Left kidney (tissue), 8 donors: ENCODE measurements at places on chromosomes 3 and 15. TPM values are rescaled to one million over a fixed set of nuclear protein-coding genes. Genes with fewer than 3 reads are reported as not detected.

Gene ROPN1B
- polyA plus RNA-seq = 1.6 TPM

Gene MEX3B
- polyA plus RNA-seq = 11.1 TPM

DNA sequence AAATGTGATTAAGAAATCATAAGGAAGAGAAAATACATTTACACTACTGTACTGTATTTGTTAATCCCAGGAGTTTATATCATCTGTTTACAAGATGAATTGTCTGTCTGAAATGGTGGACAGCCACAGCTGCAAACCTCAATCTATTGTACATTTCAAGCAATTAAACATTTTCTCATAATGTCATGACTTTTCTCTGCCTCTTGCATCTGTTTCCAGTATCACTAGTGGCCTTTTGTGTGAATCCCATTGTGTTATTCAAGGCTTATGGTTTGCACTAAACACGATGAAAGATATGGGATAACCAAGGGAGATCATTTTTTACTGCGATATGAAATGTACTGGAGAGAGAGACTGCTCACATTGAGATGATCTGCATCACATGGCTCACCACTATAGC lies 200.2 kb upstream of the LRRN1 start:
- no peak for DNase-seq

- DNase-seq = no peak
Measured at GRCh38 chr3:70501561-70501960, 189.1 kb upstream of the MDFIC2 start.

- DNase-seq = peak; percentile 27
Measured at GRCh38 chr3:52834871-52835501, at the start of gene MUSTN1. TSS of gene MUSTN1 (minus strand) at chr3:52835019. CDS start at chr3:52834948, 71 bp downstream.

DNA sequence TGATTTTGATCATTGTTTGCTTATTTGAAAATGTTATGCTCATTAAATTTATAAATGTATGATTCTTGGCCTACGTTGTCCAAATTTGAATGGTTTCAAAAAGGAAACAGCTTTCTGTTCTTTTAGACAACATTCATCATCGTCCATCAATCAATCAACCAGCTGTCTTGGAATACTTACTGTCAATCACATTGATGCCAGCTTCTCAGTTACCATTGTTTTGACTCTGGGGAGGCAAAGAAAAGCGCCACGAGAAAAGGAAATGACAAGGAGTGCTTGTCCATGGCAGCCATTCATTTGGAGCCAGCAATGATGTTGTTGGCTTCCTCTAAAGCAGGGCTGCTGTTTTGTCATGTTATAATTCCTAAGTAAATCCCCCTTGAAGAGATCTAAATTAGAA lies 62.2 kb upstream of the TP63 start:
- DNase-seq = no peak

DNA sequence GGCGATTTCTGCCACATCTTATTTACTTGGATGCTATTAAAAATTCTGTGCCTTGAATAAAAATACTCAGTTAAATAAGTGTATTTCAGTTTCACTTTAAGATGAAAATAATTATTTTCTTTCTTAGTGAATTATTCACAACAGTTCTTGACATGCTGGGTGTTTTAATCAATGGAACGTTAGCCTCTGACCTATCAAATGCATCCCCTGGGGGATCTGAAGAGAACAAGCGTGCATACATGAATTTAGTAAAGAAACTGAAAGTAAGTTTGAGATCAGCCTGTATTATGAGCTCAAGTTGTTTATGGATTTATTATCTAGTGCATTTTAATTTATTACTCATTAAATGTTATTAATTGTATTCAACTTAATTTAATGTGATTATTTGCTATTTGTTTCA lies 597 bp downstream of the P2RY12 start:
- no peak for DNase-seq
